Muscle of leg (tissue), 16 donors: ENCODE measurements at places on chromosomes 5 and 9. TPM values are rescaled to one million over a fixed set of nuclear protein-coding genes. Genes with fewer than 3 reads are reported as not detected.

SPINK7 gene
- not detected for total RNA-seq

- H3K36me3 ChIP-seq = no peaks in the 10 kb centered on the region
- H3K4me3 ChIP-seq = no peak overlapping the region
- no peak for DNase-seq
- H3K27me3 ChIP-seq = no peaks in the 10 kb centered on the region
- H3K4me1 ChIP-seq = no peaks in the 10 kb centered on the region
Measured at GRCh38 chr9:107940616-107941595, 451.3 kb upstream of the KLF4 start.

KIF4B gene
- under 0.01 TPM for total RNA-seq

- DNase-seq = no peak
- H3K4me1 ChIP-seq = no peaks in the 10 kb centered on the region
- H3K4me3 ChIP-seq = no peak overlapping the region
Measured at GRCh38 chr5:39394946-39395345, 29.8 kb downstream of the DAB2 start.

GRCh38 chr5:41203033-41203432 lies 10.3 kb downstream of the C6 start:
- H3K27ac ChIP-seq = no peak overlapping the region
- no peaks in the 10 kb centered on the region for H3K27me3 ChIP-seq
- H3K4me3 ChIP-seq = no peak overlapping the region
- H3K36me3 ChIP-seq = no peaks in the 10 kb centered on the region

- no peaks in the 10 kb centered on the region for H3K4me1 ChIP-seq
- no peak overlapping the region for H3K4me3 ChIP-seq
- no peaks in the 10 kb centered on the region for H3K36me3 ChIP-seq
- no peak overlapping the region for H3K27ac ChIP-seq
- no peak for DNase-seq
- H3K27me3 ChIP-seq = no peaks in the 10 kb centered on the region
Measured at GRCh38 chr5:50759526-50760270, 93.3 kb downstream of the PARP8 start.

DPH7 gene
- total RNA-seq = 27.4 TPM

GRCh38 chr5:34688015-34688810 lies 32.1 kb downstream of the RAI14 start:
- no peaks in the 10 kb centered on the region for H3K36me3 ChIP-seq
- peak overlapping the region; percentile 42 for H3K27ac ChIP-seq
- DNase-seq = peak; percentile 92
- no peak overlapping the region for H3K4me3 ChIP-seq

GRCh38 chr5:68279984-68280383 lies 64.4 kb downstream of the PIK3R1 start:
- no peaks in the 10 kb centered on the region for H3K4me1 ChIP-seq
- peaks cover 44% of the 10 kb centered on the region for H3K36me3 ChIP-seq
- no peak overlapping the region for H3K27ac ChIP-seq
- no peak overlapping the region for H3K4me3 ChIP-seq

DNA sequence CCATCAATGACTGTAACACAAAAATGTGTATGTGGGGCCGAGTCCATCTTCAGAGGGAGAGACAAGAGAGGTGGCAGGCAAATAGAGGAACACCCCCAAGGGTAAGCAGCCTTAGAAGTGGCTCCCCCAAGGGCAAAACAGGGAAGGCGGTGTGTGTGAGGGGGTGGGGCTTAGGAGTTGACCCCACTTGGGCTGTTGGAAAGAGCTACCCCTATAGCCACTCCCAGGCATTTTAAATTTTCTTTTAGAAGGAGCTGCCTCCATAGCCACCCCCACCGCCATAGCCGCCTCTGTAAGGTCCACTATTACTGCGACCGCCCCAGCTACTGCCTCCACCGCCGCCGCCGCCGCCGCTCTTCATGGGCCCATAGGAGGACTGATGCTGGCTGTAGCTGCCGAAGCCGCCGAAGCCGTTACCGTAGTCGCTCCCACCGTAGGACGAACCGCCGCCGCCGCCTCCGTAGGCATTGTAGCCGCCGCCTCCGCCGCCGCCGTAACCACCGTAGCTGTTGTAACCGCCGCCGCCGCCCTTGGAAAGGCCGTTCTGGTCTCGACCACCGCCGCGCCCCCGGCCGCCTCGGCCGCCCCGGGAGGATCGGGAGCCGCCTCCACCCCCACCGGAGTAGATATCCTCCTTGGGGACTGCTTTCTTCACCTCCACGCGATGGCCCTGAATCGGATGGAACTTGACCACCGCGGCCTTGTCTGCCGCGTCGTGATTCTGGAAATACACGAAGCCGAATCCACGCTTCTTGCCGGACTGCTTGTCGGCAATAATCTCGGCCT lies 1.1 kb downstream of the HNRNPA0 start:
- peak overlapping the region; percentile 99 for H3K4me3 ChIP-seq
- peaks cover 3% of the 10 kb centered on the region for H3K36me3 ChIP-seq
- peaks cover 3% of the 10 kb centered on the region for H3K4me1 ChIP-seq
- DNase-seq = peak; percentile 52
- H3K27ac ChIP-seq = peak overlapping the region; percentile 100
- H3K27me3 ChIP-seq = no peaks in the 10 kb centered on the region

DNA sequence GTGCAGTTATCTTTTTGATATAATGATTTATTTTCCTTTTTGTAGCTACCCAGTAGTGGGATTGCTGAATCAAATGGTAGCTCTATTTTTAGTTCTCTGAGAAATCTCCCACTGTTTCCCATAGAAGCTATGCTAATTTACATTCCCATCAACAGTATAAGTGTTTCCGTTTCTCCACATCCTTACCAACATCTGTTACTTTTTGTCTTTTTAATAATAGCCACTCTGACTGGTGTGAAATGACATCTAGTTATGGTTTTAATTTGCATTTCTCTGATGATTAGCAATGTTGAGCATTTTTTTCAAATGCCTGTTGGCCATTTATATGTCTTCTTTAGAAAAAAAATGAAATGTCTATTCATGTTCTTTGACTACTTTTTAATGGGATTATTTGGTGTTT lies 94.7 kb downstream of the SERINC5 start:
- DNase-seq = no peak
- H3K4me3 ChIP-seq = no peak overlapping the region
- no peaks in the 10 kb centered on the region for H3K27me3 ChIP-seq
- H3K36me3 ChIP-seq = peaks cover 28% of the 10 kb centered on the region
- no peak overlapping the region for H3K27ac ChIP-seq

GRCh38 chr9:74478606-74479005 lies 18.5 kb upstream of the RORB start:
- no peak overlapping the region for H3K4me3 ChIP-seq
- H3K27me3 ChIP-seq = no peaks in the 10 kb centered on the region
- H3K4me1 ChIP-seq = no peaks in the 10 kb centered on the region
- H3K36me3 ChIP-seq = no peaks in the 10 kb centered on the region

SOX30 gene
- total RNA-seq = 0.09 TPM

GRCh38 chr9:13716090-13716489 lies 436.6 kb upstream of the MPDZ start:
- peaks cover 26% of the 10 kb centered on the region for H3K4me1 ChIP-seq
- H3K4me3 ChIP-seq = no peak overlapping the region
- H3K27ac ChIP-seq = peak overlapping the region; percentile 75

DNA sequence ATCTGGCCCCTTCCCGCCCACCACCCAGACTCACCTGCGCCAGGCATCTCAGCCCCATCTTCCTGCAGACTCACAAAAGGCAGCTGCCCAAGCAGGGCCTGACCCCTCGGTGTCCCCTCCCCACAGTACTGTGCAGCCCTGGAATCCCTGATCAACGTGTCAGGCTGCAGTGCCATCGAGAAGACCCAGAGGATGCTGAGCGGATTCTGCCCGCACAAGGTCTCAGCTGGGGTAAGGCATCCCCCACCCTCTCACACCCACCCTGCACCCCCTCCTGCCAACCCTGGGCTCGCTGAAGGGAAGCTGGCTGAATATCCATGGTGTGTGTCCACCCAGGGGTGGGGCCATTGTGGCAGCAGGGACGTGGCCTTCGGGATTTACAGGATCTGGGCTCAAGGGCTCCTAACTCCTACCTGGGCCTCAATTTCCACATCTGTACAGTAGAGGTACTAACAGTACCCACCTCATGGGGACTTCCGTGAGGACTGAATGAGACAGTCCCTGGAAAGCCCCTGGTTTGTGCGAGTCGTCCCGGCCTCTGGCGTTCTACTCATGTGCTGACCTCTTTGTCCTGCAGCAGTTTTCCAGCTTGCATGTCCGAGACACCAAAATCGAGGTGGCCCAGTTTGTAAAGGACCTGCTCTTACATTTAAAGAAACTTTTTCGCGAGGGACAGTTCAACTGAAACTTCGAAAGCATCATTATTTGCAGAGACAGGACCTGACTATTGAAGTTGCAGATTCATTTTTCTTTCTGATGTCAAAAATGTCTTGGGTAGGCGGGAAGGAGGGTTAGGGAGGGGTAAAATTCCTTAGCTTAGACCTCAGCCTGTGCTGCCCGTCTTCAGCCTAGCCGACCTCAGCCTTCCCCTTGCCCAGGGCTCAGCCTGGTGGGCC lies 1.9 kb downstream of the IL13 start:
- no peaks in the 10 kb centered on the region for H3K36me3 ChIP-seq
- DNase-seq = no peak
- peaks cover 17% of the 10 kb centered on the region for H3K4me1 ChIP-seq

DNA sequence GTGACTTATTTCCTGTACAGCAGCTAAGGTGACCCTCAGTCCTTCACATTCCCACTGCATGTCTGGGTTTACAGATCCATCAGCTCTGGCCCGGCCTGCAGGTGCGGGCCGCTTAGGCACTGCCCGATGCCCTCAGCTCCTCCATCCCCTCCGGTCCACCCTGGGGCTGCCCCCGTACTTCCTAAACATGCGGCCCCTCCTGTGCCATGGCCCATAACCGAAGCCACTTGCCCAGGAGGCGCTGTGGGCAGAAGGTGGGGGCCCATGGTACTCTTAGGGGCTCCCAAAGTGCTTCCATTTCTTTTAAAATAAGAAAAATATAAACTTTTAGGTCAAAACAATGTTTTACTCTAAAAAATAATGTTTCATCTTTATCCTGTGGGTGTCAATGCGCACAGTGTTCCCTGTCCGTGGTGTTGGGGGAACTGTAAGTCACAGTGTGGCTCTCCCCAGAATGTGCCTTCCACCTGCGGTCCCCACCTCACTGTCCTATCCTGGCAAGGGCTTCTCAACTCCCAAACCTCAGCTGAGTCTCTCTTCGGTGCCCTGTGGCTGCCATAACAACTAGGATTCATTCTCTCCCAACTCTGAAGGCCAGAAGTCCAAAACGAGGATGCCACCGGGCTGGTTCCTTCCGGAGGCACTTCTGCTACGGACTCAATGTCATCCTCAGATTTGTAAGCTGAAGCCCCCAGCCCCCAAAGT lies 132.7 kb upstream of the LPCAT1 start:
- no peak overlapping the region for H3K27ac ChIP-seq
- H3K27me3 ChIP-seq = peaks cover 57% of the 10 kb centered on the region
- no peaks in the 10 kb centered on the region for H3K36me3 ChIP-seq
- no peak overlapping the region for H3K4me3 ChIP-seq
